ENCODE measurements at places on chromosomes 7 and 10.

DNA sequence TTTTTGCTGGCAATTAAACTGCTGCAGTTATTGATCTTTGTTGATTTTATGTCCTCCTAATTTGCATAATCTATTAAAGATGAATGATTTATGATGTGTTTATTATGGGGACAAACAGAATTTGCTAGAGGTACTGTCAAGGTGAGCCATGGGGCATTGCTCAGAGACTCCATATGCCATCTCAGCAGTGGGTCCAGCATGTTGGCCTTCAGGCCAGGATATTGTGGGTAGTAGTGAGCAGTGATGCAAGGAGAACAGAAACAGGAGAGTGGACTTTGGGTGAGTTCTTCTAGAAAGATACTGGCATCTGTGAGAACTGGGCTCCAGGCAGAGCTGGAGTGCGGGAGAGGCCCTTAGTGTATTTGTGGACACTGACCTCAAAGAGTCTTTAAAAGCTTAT, 65.9 kb downstream of the PAX2 start:
- no peak for DNase-seq

DNA sequence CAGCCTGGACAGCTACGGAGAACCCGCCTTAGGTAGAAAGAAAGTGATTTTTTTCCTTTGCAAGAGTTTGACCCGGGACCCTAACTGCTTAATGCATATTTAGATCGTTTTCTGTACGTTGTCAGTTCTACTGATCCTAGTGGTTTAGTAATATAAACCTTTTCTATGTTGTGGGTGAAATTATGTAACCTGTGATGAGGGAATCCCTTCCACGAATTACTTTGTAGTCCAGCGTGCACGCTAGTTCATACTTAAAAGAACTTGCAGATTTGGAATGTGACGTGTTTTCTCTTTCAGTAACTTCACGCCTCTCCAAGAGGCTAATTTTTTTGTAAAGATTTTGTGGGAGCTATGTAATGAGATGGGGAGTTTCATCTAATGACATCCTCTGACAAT, 705 bp downstream of the SLF2 start:
- DNase-seq, result no peak

- DNase-seq, result no peak
These were observed at the start of gene FAM13C for GRCh38 chr10:59362144-59362958. Gene FAM13C (minus strand): TSS chr10:59362549. CDS start chr10:59362460, 89 bp downstream.

DNA sequence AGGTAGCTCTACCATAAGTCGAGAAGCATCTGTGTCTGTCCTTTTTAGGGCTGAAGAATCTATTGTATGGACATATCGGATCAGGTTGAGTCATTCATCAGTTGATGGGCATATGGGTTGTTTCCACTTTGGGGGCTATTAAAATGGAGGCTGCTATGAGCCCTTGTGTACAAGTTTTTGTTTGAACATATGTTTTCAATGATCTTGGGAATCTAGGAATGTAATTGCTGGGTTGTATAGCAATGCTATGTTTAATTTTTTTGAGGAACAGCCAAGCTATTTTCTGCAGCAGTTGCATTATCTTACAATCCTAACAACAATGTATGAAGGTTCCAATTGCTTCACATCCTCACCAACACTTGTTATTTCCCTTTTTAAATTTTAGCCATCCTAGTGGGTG, 46.4 kb upstream of the HABP2 start:
- no peak for DNase-seq

GRCh38 chr7:77525231-77525630, 11.9 kb upstream of the PTPN12 start:
- no peak for DNase-seq

GRCh38 chr10:91930939-91931338, 7.4 kb downstream of the BTAF1 start:
- no peak for DNase-seq

All from activated T-helper 9 cell treated with anti-CD3 and anti-CD28 coated beads, Interleukin-2, amount 50 U/mL, for 16 hours (primary cell).